ENCODE measurements at places on chromosomes 2 and 18.

DNA sequence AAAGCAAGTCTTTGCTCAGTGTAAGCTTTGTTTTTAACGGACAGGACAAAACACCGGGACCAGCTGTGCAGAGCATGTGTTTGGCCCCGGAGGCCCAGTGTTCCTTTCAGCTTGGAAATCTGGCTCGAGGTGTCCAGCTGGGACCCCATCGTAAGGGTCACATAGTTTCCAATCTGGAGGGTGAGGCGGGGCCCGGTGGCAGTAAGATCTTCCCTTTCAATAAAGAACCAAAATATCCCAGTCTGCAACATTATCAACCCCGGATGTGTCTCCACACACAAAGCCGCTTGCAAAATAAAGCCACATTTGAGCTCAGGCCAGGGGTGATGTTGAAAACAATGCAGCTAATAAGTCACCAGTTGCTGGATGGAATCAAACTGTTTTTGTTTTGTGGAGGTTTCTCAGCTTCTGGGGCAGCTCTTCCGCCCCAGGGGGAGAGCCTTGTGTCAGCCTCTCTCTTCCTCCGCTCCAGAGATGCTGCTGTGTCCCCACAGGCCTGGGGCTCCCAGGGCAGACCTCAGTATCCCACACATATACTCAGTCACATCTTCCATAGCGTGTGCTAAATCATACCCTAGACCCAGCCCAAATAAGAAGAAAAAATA lies 138.6 kb upstream of the GLI2 start:
- no peaks in the 10 kb centered on the region for H3K36me3 ChIP-seq
- H3K4me1 ChIP-seq, result peaks cover 41% of the 10 kb centered on the region
- peak overlapping the region; percentile 30 for H3K27ac ChIP-seq
- H3K27me3 ChIP-seq, result no peaks in the 10 kb centered on the region
- peak; percentile 90 for DNase-seq
- no peak overlapping the region for H3K4me3 ChIP-seq

GRCh38 chr2:196442211-196442610 lies 197.3 kb upstream of the CCDC150 start:
- H3K36me3 ChIP-seq, result no peaks in the 10 kb centered on the region
- H3K4me1 ChIP-seq, result no peaks in the 10 kb centered on the region
- no peak overlapping the region for H3K4me3 ChIP-seq
- H3K27ac ChIP-seq, result no peak overlapping the region
- no peaks in the 10 kb centered on the region for H3K27me3 ChIP-seq

- DNase-seq, result no peak
- no peaks in the 10 kb centered on the region for H3K36me3 ChIP-seq
- no peaks in the 10 kb centered on the region for H3K27me3 ChIP-seq
- H3K4me1 ChIP-seq, result no peaks in the 10 kb centered on the region
- H3K4me3 ChIP-seq, result no peak overlapping the region
Observed at GRCh38 chr2:124647245-124647644, 622.2 kb downstream of the CNTNAP5 start.

DNA sequence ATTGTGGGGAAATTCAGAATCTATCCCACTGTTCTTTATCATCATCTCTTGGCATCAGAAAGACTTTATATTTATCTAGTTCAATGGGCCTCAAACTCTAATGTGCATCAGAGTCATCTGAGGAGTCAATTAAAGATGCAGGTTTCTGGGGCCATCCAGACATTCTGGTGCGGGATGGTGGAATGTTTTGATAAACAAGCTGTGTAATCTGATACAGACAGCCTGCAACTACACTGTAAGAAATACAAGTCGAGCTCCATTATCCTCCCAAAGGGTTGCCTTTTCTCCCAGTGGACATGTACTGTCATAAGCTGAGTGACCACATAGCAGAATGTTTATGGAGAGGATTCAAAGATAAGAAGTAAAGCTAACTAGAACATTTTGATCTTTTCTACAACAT lies 515.3 kb upstream of the DCC start:
- no peak overlapping the region for H3K4me3 ChIP-seq
- H3K27me3 ChIP-seq, result no peaks in the 10 kb centered on the region
- H3K36me3 ChIP-seq, result no peaks in the 10 kb centered on the region
- no peak overlapping the region for H3K27ac ChIP-seq

DNA sequence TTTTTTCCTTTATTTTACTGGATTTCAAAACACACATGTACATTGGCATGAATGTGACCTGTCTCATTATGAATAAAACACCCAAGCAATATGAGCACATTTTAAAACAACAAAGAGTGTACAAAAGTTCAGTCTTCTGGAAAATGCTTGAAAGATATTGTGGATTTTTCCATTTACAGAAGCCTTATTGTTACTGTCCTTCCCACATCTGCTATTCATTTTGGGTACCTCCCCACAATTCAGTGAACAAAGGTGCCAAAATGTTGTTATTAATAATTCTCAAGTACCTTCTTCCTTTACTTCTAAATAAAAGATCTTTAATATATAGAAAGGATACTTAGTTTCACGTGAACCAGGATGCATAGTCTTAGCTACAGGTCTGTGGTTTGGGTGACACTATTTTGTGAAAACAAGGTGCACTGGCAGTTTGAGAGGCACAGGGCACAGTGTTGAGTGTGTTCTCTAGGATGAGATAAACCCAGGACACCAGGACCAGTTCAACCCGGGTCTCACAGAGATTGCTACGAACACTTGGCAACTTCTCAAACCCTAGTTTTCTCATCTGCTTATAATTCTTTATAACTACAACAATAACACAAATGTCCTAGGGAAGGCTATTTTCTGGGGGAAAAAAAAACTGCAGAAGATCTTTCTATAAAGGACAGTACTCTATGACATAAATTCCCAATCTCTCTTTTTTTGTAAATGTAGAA lies 84.5 kb upstream of the GALNT5 start:
- no peak overlapping the region for H3K4me3 ChIP-seq
- H3K36me3 ChIP-seq, result no peaks in the 10 kb centered on the region
